ENCODE measurements at places on chromosomes 4 and X.

DNA sequence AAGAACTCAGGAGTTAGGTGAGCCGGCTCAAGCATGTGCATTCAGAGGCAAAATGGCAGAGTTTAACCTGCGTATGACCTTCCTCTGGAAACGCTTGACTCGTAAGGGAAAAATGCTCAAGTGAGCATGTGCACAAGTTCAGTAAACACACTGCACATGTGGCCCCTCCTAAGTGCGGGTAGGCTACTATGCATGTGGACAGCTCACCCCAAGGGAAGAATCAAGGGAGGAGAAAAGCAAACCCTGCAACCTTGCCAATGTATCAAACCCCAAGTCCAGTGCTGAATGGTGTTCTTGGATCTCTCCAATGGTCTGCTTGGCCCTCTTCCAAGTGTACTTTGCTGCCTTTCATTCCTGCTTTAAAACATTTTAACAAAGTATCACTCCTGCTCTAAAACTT lies 407.1 kb downstream of the ADAM29 start:
- no peak for DNase-seq

- DNase-seq: no peak
Measured at GRCh38 chr4:183303301-183303700, 16.8 kb downstream of the CLDN22 start.

GRCh38 chr4:22045051-22045630 lies 96.6 kb upstream of the KCNIP4 start:
- DNase-seq: no peak

DNA sequence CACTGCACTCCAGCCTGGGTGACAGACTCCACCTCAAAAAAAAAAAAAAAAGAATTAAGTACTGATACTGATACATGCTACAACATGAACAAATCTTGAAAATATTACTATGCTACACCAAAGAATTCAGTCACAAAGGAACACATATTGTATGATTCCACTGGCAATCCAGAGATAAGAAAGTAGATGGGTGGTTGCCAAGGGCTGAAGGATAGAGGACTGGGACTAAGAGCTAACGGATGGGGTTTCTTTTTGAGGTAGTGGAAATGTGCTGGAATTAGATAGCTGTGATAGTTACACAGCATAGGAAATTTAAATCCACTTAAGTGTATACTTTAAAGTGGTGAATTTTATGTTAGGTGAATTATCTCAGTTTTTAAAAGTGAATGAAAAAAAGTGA lies 12.5 kb downstream of the ATP11C start:
- no peak for DNase-seq

DNA sequence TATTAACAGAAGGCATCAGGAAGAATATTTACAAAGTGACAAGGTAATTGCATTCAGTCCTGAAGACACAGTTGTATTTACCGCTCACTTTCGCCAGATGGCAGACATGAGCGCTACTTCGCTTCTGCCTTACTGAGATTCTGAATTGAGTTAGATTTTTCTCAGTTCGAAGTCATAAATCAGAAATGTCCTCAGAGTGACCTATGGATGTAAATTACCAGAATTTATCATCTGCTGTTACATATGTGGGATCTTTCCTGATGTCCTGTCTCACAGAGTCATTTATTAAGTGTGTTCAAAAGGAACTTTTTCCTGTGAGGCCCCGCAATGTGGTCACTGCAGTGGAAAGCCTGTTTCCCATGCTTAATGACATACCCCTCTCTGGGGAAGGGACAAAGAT lies 97.3 kb upstream of the DCLK2 start:
- DNase-seq: peak; percentile 36

GRCh38 chr4:150572704-150573504 lies 9.0 kb upstream of the MAB21L2 start:
- no peak for DNase-seq

GRCh38 chrX:15869695-15870094 lies 15.1 kb upstream of the AP1S2 start:
- no peak for DNase-seq
